ENCODE measurements at places on chromosomes 7 and 10.

DNA sequence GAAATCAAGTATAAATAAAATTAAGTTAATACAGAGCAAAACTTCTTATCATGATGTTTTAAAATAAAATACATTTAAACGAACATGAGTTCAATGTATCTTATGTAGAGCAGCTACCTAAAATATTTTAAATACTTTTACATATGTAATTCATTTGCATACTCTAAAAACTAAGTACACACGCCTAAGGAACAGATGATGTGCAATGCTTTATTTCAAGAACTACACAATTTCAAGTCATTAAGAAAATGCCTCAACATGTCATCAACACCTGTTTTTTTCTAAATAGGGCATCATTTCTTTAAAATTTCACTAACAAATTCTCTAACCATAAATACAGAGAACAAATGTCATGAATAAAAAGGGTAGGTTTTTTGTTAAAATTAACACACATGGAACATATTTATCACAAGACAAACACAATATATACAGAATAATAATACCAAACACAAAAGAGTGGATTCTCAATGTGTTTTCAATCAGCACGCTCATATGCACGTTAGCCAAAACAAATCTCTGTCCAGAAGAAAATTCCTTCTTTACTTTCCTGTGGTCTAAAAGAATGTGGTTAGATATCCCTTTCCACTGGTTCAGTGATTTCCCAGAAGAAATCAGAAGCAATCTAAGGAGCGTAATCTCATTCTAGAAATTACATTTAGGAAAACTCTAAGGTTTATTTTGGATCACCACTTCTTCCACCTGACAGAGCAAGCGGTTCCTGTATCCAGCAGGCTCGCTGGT is 73.0 kb upstream of the PFKP start:
- DNase-seq: peak; percentile 67

DNA sequence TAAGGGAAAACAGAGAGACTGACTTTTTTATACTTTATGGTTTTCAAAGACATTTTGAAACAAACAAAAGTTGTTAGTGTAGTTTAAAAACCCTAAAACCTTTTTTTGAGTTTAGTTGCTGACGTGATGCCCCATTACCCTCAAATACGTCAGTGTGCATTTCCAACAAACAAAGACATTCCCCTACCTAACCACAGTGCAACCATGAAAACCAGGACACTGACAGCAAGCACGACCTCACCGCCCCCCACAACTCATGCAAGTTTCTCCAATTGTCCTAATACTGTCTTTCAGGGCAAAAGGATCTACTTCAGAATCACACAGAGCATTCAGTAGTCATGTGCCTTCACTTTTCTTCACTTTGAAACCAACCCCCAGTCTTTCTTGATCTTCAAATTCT is 75.0 kb downstream of the WNT2 start:
- DNase-seq: peak; percentile 50

DNA sequence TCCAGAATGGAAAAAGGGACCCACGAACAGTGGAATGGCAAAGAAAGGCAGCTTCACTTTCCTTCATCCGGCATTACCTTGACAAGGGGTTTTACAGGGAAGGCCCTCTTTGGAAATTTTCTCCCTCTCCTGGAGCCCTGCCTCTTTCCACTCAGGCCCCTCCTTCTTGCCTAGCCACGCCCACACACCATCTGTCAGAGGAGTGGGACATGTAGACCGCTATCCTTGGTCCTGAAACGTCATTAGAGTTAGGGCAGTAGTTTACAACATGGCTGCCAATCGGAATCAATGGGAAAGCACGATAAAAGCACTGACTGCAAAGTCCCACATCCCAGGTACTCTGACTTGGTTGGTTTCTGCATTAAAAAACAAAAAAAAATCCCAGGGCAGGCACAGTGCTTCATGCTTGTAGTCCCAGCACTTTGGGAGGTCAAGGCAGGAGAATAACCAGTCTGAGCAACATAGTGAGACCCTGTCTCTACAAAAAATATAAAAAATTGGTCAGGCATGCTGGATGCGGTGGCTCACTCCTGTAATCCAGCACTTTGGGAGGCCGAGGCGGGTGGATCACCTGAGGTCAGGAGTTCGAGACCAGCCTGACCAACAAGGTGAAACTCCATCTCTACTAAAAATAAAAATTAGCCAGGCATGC is 96.4 kb downstream of the MARCHF5 start:
- DNase-seq: peak; percentile 84

DNA sequence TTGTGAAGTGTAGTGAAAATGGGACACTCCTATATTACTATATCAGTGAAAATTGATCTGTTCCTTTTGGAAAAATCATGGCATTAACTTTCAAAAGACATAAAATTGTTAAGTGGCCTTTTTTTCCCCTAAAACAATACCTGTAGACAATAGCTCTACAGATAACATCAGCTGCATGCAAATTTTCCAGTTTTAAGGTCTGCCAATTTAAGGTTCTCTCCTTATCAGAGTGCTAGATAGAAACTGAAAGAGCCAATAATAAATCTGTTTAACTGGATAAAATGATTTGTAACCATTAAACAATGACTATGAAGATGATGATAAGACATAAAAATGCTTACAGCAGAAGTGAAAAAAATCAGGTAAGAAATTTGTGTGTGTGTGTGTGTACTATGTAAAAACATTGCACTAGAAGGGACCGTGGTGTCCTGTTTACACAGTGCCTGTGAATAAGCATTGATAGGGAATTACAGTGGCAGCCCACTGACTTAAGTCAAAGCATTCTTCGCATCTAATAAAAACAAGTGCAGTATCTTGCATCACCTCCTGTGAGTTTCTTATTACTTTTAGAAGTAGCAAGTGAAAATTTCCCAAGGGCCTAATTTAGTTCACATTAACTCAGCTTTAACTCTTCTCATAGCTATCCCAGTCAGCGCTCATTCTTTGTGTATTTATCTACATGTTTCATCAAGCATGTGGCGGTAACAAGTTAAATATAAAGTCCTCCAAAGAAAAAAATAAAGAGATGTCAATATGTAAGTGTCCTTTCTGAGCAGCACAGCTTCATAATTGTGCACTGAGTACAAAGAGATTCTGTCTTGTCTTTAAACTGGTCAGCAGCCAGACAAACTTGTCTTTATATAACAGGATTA is 261.9 kb downstream of the ARL4A start:
- no peak for DNase-seq

GRCh38 chr7:149854611-149855360 is 16.6 kb downstream of the ZNF862 start:
- DNase-seq: peak; percentile 80

DNA sequence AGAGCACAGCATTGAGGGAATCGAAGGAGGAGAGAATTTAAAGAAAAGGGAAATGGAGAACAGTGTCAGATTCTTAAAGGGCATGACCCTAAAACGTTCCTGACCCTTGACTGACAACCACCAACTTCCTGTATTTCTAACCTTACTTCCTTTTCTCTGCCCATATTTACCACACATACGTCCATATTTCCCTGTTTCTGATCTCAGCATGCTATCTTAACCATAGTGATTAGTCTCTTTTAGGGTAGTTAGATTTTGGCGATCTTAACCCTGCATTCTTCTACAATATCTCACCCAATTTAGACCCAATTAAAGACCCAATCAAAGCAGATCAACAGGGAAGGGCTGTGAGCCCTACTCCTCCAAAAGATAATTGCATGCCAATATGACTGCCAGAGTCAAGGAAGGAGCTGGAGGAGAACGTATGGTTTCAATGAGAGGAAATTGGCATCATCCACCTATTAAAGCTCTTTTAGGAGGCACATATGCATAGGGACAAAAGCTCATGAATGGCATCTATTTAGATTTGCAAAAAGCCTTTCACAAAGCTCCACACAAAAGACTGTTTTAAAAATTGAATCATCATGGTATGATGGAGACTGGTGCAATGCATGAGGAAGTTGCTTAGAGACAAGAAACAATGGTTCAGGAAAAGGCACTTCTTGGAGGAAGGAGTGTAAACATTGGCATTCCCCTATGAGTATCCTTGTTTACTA is 49.0 kb upstream of the ARHGAP12 start:
- peak; percentile 70 for DNase-seq

DNA sequence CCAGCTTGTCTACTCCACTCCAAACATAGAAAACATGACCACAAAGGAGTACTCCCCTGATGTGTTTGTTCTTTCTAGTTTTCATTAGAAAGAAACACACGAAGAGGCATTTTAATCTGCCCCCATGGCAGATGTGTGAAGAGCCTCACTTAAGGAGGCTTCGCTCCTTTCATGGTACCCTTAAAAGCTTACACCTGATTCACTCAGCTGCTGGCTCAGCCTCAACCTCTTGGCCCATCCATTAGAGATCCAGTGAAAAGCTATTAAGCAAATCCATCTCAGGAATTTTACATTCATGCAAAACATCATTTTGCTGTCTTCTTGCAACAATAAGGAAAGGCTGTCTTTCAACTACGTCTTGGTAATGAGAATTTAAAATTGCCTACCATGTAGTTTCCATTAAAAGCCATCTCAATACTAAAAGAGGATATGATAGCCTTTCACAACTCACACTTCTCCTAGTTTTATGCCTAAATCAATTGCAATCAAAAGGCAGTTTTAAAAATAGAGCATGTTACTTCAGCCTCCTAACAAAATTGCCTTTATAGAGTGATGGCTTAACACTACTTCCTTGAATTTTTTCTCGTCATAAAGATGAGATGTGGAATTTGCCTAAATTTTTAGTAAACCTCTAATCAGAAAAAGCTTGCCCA is 22.7 kb downstream of the MACC1 start:
- no peak for DNase-seq

DNA sequence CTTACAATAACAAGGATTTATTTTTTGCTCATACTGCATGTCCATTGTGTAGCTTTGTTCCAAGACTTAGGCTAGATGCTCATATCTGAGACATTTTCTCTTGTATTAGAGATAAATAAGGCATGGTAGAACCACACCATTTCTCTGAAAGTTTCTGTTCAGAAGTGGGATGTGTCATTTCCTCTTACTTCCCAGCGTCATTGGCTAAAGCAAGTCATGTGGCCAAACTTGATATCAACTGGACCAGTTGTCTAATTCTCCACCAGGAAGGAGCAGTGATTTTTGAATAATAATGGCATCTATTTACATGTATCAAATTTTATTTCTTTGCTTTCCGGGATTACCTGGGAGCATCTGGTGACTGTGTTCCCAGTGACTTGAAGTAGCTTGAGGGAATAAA is 38.3 kb downstream of the AHCYL2 start:
- DNase-seq: no peak

DNA sequence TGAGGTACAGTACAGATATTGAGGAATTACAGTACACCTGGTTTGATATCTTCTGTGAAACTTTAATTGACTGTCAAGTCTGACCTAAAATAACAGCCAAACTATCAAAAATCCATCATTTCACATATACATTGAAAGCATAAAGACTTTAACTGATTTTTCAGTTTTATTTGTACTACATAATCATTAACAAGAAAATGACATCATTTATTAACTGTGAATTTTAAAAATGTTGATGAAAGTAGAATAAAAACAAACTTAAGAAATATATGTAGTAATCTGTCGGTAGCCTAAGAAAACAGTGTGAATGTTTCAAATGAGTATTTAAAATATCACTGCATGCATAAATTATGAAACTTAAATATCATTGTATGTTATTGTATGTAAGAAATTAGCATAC is 836.7 kb upstream of the GHITM start:
- no peak for DNase-seq

GRCh38 chr10:107994621-107995270 is 830.2 kb upstream of the SORCS1 start:
- DNase-seq: no peak

DNA sequence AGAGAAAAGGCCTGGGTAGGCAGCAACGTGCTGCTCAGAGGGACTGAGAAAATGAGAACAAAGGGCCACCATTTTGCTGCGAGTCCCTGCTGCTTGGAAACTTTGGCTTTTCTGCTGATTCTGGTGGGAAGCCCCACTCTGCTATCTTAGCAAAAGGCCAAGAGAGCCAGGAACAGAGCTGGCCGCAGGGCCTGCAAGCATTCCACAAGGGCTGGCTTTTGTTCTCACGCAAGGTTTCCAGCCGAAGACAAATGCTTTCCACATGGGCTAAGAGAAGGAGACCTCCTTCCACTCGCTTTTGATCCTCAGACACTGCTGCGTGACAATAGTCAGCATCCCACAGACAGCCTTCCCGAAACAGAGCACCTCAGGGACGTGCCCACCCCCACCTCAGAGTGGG is 163.1 kb downstream of the ARHGAP12 start:
- no peak for DNase-seq

DNA sequence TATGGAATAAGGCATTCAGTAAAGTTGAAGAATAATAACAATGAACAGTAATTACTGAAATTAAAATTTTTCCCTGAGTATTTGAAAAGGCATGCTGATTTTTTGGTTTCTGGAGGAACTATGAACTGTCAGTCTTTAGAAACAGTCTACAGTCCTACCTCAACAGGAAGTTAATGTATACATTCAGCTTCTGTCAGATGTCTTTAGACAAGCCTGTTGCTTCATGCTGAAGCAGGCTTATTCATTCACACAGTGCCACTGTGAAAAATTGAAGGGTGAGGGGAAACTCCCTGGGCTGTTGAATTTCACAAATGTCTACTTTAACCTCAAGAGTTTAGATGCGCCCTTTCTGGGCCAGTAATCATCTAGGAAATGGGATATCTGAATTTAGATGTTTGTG is 3.5 kb downstream of the NRF1 start:
- DNase-seq: no peak

DNA sequence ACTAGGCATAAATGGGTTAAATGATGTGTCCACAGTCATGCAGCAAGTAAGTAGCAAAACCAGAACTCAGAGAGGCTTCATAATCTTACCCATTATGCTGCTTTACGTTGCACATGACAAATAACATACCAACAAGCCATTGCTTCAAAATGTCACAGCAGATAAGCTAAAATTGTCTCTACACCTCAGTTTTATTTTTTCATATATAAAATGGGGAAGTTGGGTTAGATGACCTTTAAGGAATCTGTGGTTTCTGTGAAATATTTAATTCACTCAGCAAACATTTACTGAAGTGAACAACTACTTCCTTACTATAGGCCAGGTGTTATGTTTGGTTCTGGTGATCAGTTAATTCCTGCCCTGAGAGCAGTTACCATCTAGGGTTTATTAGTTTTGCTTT is 2.2 kb upstream of the ASCC1 start:
- no peak for DNase-seq

DNA sequence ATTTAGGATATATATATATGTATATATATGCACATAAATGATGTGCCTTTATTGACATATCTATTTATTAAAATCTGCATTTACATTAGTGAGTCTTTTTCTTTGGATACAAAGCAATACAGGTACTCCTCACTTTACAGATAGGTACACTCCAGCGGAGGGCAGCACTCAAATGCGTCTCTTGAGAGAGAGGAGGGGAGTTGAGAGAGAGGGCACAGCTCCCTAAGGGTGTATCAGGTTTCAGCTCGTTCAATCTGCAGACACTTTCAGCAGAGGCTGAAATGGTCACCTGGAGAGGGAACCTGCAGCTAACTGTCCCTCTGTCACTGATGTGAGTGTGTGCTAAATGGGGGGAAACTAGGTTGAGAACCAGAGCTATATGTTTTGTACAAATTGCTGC is 21.5 kb downstream of the C10orf53 start:
- no peak for DNase-seq

GRCh38 chr7:143360788-143361551 is 1.5 kb downstream of the FAM131B start:
- DNase-seq: peak; percentile 30

- DNase-seq: no peak
Measured at GRCh38 chr7:140539461-140539860, 60.2 kb upstream of the MKRN1 start.

Measured in astrocyte of the hippocampus (primary cell).